ENCODE measurements at places on chromosomes 12 and 14.

GRCh38 chr14:51107801-51108200 lies 12.9 kb upstream of the TRIM9 start:
- no peak for DNase-seq

GRCh38 chr14:75497191-75497590 lies 25.1 kb upstream of the BATF start:
- DNase-seq, result no peak

DNA sequence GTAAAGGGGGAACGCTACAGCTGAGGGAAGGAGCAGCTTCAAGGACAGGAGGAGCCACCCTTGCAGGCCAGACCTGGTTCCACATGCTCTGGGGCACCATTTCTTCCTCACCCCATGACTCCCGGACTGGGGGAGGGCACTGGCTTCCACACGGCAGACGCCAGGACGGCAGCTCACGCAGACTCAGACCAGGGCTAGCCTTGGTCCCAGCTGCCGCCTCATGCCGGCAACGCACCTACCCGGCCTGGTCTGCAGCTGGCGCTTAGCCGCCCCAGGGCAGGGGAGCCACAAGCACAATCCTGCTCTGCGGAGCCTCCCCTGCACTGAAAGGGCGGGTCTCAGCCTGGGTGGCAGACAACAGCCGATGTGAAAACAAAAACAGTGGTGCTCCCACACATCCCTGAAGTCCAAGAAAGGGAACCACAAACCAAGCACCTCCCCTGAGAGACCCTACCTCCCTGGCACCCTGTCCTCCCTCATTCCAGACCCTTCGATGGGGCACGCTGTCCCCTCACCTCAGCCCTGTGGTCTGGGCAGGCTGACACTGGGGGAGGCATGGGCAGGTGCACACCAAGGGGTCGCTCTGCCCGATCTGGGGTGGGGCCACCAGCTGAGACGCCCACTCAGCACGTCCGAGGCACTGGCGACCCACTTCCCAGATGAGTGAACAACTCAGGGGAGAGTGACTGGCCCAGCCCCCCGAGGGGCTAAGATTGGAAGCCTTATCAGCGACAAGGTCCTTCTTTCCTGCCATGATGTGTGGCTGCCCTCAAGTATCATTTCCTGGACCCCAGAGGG lies 65.0 kb downstream of the CHGA start:
- DNase-seq, result no peak

DNA sequence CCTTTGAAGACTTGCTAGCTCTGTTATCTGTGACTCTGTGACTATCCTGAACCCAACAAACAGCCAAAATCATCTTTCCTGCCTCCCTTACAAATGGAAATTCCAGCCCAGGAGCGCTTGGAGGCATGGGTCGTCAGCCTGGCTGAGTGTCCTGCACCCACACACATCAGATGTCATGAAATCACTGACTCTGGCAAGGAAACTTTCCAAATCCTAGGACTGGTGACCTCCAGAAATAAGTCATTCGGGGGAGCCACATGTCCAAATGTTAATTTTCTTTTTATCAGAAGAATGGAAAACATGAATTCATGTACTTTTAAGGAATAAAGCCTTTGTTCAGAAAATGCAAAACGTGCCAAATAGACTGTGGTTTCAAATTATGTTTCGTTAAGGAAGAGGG lies 96.3 kb upstream of the EVL start:
- DNase-seq, result no peak

DNA sequence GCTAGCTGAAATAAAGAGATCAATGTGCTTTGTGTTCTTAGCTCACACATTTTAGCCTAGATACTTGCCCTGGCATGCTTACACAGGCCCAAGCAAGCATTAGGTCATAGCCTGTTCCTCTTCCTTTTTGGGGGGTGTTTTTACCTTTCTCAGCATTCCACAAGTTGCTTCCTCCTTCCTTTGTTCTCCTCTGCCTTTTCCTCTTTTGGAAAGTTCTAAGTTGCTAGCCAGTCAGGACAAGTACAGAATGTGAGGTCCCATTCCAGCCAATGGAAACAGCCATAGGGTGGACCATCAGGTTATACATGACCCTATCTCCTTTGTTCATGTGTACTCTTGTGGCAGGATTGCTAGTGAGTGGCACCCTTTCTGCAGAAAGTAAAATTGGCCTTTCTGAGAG lies 154.9 kb downstream of the RASSF9 start:
- DNase-seq, result no peak

DNA sequence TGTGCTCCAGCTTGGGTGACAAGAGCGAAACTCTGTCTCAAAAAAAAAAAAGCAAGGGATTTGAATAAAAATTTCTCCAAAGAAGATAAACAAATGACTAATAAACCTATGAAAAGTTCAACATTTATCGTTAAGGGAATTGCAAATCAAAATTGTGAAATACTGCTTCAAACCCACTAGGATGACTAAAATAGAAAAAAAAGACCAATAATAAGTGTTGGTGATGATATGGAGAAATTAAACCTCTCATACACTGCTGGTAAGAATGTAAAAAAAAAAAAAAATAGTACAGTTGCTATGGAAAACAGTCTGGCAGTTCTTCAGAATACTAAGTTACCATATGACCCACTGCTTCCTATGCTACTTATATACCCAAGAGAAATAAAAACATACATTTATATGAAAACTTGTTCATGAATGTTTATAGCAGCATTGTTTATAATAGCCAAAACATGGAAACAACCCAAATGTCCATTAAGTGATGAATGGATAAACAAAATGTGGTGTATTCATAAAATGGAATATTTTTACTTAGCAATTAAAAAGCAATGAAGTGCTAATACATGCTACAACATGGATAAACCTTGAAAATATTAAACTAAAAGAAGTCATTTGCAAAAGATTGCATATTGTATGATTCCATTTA lies 39.4 kb upstream of the TMPRSS12 start:
- no peak for DNase-seq

GRCh38 chr12:131013118-131013517 lies 59.4 kb downstream of the ADGRD1 start:
- DNase-seq, result no peak

DNA sequence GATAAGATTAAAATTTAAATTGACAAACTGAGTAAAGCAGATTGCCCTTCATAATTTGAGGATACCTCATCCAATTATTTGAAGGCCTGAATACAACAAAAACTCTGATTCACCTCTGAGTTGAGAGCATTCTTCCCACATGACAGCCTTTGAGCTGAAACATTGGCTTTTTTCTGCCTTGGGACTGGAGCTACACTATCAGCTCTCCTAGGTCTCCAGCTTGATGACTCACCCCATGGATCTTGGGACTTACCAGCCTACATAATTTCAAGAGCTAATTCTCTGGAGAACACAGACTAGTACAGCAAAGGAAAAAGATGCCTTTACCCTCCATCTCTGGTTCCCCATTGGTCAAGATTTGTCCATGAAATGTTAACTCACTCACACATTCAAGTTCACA lies 555.1 kb downstream of the FOXG1 start:
- DNase-seq, result no peak

GRCh38 chr14:88272390-88273269 lies 50.4 kb downstream of the KCNK10 start:
- DNase-seq, result no peak

- DNase-seq, result no peak
Observed at GRCh38 chr14:68959035-68959434, 20.1 kb downstream of the ACTN1 start.

DNA sequence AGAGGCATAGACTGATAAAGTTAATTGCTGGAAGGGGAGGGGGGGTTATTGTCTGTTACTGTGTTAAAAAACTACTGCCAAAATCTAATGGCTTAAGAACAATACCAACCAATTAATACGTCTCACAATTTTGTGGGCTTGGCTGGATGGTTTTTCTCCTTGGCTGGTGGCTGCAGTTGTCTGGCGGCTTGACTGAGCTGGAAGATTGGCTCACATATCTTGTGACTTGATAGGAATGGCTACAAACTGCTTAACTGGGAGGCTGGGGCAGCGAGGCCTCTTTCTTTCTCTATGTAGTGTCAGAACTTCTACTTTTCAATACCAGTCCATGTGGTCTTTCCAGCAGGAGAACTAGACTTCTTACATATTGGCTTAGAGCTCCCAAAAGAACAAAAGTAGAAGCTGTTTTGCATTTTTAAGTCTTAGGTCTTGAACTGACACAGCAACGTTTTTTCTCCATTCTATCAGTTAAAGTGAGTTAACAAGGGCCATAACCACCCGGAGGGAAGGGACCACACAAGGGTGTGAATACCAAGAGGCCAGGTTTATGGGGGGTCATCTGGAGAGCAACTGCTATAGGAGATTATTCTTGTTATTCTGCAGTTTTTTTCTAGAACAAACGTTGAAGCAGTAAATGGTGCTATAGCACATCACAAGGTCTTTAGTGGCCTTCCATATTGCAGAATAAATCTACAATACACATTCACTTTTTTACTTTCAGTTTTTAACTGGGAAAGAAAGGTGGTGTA lies 46.9 kb downstream of the ZDHHC17 start:
- DNase-seq, result no peak

DNA sequence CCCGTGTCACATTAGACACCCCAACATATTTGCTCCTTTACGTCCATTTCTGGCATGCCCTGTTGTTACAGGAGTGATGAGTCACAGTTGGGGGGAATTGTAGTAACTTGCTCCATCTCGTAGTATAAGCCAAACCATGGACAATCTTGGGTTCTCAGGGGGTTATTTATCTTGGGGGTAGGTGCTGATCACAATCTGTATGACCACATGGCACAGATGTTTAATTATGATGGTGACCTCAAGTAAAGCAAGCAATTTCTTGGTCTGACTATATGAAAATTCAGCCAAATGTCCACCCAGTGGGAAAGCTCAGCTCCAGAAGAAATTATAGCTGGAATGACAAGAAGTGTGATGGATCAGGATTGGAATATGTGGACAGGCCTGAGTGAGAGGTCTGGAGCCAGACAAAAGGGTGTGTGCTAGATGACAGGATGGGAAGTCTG lies 32.1 kb upstream of the STON2 start:
- no peak for DNase-seq

DNA sequence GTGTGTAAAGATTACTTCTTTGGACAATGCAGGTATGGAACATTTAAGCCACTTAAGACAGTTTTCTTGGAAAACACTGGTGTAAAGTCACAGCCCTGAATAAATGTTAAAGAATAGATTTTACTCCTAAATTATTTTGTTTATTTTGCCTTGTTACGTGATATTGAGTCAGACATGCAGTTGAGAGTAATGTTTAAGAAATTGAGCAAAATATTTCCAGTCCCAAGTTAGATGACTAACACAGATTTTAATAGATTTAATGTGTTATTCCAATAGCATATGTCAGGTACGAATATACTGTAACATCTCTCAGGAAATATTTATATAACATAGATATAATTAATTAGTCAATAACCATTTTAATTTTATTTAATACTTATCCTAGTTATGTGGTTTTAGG lies 1361.7 kb downstream of the FSCB start:
- no peak for DNase-seq

DNA sequence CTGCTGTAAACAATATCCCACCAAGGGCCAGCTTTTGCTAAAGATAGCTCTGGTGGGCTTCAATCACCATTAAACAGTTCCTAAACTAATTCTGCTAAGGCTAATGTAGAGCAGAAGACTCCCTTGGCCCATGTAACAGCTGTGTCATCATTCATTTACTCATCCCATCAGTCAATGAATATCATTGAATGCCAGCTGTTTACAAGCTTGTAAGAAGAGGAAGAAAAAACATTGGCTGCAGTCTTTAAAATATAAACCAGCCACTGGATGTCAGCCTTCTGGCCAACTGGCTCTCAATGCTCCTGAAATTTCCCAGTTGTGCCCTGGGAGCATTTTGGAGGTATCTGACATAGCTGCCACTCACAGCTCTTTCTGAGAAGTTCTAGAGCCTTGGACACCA lies 18.0 kb upstream of the MAP3K9 start:
- DNase-seq, result no peak

GRCh38 chr14:104588066-104588857 lies 8.7 kb downstream of the C14orf180 start:
- no peak for DNase-seq

GRCh38 chr12:123063535-123063934 lies 83.1 kb downstream of the ARL6IP4 start:
- DNase-seq, result no peak

DNA sequence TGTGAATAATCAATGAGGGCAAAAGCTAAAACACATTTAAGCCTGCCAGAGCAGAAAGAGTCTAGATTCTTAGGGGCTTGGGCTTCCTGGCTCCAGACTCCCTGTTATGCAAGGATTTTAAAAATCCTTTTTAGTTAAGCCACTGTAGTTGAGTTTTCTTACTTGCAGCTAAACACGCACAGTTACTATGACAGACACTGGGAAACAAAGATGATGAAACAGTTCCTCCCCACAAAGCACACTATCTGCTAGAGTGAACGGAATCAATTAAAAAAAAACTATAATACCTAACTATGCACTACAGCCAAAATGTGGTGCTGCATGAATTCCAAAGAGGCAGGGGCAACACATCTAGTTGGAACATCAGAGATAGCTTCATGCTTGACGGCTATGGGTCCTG lies 28.2 kb downstream of the RPS6KA5 start:
- no peak for DNase-seq

- no peak for DNase-seq
Observed at GRCh38 chr14:68460541-68460940, 332.3 kb downstream of the ZFP36L1 start.

- no peak for DNase-seq
Observed at GRCh38 chr14:30500222-30500621, 58.7 kb upstream of the G2E3 start.

DNA sequence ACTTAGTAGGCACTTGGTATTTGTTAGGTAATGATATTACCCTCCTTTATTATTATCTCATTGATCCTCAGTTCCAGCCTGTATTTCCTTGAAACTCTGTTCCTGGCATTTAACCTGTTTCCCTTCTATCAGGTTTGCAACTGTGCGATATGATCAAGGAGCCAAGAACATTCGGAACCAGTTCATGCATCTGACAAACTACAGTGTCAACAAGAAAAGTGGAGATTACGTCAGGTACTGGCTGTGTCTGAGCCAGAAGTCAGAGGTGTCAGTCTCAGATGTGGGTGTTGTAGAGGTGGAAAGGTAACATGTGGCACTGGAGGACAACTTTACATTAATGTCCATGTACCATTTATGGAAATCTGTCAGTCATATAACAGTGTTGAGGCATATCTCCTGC lies 56.7 kb downstream of the TTLL5 start:
- DNase-seq, result no peak

GRCh38 chr12:6049992-6050391 lies 74.5 kb downstream of the VWF start:
- DNase-seq, result no peak

DNA sequence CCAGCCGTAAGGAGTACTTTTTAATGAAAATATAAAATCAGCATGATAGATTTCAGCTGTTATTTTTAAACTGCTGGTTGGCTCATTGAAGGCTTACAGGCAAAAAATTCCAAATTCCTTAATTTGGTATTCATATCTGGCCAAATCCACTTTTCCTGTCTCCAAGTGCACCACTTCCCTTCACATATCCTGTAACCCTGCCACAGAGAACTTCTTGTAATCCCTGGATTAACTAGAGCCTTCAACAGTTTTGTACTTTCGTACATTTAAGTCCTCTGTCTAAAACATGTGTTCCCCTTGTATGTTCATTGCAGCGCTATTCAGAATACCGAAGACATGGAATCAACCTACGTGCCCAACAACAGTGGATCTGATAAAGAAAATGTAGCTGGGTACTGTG lies 9.6 kb downstream of the PUS7L start:
- no peak for DNase-seq

GRCh38 chr14:84129941-84130340 lies 1400.0 kb upstream of the FLRT2 start:
- DNase-seq, result no peak

GRCh38 chr12:106360400-106360994 lies 2.9 kb downstream of the POLR3B start:
- no peak for DNase-seq

- no peak for DNase-seq
Observed at GRCh38 chr12:65612440-65612839, 211.8 kb upstream of the HMGA2 start.
